ENCODE measurements at places on chromosomes 1 and 21. TPM values are rescaled to one million over a fixed set of nuclear protein-coding genes. Genes with fewer than 3 reads are reported as not detected.

The UBAP2L gene
- 142 TPM for total RNA-seq

DNA sequence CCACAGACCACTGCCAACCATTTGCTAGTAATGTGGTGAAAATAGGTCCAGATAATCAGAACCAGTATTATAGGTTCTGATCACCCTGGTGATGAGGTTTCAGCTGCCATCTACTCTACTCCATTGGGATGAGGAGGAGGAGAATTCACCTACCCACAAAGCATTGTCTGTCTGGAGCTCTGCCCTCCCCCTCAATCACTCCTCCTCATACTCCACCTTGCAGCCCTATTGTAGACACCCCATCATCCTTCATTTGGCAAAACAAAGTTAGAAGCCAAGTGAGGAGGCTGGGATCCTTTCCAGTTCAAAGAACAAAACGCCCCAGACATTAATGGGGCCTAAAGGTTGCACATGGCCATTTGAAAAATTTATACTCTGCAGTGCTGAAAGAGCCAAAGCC, 157.4 kb upstream of the L1TD1 start:
- no peak for DNase-seq

The CLIC6 gene
- 4.7 TPM for total RNA-seq

The IPO9 gene
- 33.0 TPM for total RNA-seq

DNA sequence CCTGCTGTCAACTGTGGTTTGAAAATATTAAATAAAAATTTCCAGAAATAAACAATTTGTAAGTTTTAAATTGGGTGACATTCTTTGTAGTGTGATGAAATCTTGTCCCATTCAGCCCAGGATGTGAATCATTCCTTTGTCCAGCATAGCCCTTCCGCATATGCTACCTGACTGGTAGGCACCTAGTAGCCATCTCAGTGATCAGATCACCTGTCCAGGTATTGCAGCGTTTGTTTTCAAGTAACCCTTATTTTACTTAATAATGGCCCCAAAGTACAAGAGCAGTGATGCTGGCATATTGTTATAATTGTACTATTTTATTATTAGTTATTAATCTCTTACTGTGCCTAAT, 351.6 kb upstream of the B3GALT2 start:
- DNase-seq = no peak

The KIAA1614 gene
- 14.9 TPM for total RNA-seq

GRCh38 chr1:18603212-18603852, 27.3 kb upstream of the PAX7 start:
- DNase-seq = no peak

GRCh38 chr1:19205403-19205802, 4.7 kb downstream of the UBR4 start:
- DNase-seq = no peak

The DDR2 gene
- 132 TPM for total RNA-seq

- DNase-seq = no peak
These were observed 27.2 kb upstream of the TSPAN2 start for GRCh38 chr1:115116512-115116911.

The C1QTNF12 gene
- 3.5 TPM for total RNA-seq

DNA sequence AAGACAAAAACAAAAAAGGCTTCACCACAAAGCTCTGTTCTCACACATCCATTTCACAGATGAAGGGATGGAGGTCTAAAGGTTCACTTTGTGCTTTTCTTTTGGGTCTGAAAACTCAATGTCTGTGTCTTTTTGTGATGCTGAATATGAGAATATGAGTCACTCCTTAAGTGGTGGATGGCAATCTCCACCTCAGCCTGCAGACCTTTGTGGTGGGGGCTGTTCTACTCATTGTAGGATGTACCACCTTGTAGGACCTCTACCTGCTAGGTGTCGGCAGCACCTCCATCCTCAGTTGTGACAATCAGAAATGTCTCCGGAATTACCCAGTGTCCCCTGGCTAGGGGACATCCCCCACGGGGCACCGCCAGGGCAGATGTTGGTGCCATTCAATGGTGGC, 42.8 kb downstream of the UBASH3A start:
- no peak for DNase-seq

DNA sequence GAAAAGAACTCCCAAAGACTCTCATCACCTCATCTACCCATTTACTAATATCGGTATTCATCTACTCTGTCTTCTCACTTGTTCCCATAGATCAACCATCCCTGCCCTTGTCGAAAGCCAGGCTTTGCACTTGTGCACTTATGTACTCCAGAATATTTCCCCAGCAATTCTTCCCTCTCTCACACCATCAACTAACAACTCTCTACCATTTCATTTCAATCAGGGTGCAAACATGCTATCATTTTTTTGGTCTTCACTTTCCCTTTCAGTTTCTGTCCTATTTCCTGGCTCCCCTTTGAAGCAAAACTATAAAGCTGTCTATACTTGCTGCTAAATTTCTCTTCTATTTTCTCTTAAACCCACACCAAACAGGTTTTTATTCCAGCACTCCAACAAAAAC, 6.7 kb downstream of the C1orf105 start:
- DNase-seq = no peak

The ARF1 gene
- total RNA-seq = 251 TPM

GRCh38 chr21:45164838-45165237, 90.5 kb downstream of the ADARB1 start:
- DNase-seq = no peak

GRCh38 chr1:211518330-211519289, 26.6 kb upstream of the RD3 start:
- no peak for DNase-seq
